NCI-H2029 treated with DMSO at 0.1 percent for 48 hours (cell line): ENCODE measurements at places on chromosomes 6 and 20.

DNA sequence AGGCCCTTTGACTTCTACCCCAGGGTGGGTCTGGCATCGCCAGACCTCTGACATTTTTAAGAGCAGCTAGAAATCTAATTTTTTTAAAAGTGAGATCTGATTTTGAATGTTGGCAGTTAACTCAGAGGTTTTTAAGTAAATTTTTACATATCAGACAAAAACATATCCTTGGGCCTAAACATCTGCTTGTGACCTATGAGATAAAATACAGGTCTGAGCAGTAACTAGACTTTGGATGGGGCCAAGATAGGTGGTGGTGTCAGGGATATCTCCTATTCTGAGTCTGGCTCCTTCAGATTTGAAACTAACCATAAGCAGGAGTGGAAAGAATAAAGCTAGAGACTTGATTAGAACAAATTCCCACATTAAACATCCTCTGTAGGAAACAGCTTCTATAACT lies 17.6 kb downstream of the RALY start:
- no peak for DNase-seq

DNA sequence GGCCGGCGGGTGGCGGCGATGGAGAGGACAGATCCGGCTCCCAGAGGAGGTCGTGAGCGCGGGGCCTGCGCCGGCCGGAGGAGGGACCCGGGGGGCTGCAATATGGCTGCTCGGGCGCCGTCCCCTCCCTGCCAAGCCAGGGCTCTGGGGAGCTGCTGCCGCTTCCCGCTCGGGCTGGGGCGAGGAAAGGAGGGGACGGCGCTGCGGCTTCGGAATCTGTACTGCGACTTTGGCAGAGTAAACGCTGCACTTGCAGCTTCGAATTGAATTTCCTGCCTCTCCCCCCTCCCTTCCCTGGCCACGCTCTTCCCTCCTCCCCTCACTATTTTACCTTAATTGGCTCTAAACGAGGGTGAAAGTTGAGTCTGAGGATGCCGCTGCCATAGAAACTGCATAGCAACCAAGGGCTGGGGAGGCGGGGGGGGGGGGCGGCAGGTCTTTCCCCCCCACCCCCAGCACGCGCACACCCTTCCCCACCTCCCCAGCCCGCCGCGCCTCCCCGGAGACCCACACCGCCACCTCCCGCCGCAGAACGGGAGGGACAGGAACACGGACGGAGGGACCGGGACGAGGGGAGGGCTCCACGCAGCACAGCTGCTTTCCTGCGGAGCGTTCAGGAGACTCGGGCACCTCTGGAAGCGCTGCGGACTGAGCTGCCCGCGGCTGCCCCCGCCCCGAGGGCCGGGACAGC lies 93.9 kb downstream of the RNASET2 start:
- peak; percentile 16 for DNase-seq

- DNase-seq: no peak
Measured at GRCh38 chr6:113630738-113631535, 226.2 kb upstream of the MARCKS start.

DNA sequence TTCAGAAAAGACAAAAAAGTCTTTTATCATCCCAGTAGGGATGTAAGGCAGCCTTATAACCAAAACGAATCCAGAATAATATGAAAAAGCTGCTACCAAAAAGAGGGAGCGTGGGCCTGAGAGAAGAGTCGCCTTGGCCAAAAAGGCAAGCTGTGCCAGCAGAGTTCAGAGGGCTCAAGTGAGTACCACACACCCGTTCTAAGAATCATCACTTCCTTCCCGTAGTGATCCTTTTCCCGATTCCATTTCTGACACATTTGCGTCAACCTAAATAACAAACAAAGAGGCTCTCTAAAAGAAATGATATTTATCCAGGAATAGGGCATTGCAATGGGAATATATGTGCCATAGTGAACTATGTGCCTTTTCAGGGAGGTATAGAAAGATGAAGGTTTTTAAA lies 3.8 kb upstream of the TMEM181 start:
- no peak for DNase-seq

DNA sequence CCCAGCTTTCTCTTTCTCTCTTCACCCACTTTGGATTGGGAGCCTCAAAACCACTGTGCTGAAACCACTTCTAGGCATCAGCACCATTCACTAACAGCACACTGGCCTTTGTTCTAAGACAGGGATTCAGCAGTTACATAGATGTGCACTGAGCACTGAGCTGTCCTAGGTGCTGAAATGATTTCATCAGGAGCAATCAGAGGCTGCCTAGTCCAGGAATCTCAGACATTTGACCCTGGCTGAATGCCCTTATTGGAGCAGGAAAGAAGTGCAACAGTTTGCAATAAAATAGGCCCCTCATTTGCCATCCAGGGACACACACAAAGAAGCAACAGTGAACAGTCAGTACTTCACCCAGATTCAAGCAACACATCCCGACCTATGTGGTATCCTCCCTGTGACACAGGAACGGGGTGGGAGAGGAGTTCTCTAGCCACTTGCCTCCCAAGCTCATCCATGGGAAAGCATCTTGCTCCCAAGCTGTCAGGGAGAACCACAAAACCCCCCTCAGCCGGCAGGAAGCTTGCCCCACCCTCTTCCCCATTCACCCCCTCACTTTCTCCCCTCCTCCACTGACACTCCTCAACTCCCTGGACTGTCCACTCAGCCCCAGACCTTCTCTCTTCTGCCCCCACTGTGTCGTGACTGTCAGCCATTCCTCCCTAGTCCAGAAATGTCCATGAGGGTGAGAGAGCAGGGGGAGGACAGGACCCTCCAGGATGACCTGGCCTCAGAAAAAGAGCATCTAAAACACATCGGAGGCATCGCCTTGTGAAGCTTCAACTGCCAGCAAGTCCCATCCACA lies 304.4 kb downstream of the PREX1 start:
- DNase-seq: no peak

DNA sequence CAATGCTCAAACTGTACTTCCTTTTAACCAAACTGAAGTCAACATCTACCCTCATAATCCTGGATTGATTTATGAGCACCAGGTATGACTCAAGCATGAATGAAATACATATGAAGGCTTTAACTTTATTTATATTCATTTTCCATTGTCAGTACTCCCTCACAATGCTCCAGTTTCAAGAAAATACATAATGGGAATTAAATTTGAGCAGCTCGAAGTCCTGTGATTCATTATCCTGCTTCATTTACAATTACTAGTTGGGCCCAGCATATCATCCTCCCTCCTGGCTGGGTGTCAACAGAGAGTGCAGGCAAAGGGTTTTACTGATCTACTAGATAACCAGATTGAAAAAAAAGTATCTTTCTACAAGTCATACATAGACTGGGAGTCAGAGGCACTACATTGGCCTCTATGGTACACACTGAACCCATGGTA lies 10.1 kb downstream of the SAMHD1 start:
- DNase-seq: no peak

- no peak for DNase-seq
Measured at GRCh38 chr20:58492074-58492718, 23.0 kb downstream of the APCDD1L start.

DNA sequence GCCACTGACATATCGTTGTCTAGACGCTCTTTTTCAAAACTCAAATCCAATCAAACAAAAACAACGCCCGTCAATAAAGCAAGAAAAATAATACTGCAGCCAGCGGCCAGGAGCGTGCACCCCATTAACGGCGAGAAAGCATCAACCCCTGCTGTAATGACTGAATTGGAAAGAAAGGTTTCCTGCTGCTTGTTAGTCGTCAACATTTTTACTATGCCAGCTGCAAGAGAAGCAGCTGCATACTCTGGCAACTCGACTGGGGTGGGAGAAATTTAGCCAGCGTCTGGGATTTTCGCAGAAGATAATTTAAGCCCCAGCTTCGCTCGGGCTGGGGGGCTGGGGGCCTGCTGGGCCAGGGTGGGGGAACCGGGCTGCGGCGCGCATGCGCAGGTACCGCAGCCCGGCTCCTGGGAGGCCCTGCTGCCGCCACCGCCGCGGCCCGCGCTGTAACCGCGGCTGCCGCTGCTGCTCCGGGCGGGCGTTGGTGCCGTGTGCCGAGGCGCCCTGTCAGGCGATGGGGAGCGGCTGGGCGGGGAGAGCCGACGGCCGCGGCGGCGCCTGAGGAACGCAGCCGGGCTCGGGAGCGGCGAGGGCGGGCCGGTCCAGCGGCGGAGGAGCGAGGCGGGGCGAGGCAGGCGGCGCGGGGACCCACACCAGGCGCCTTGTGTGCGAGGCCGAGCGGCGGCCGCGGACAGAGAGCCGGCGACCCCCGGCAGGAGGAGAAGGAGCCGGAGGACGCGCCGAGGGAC lies 732 bp upstream of the STXBP5 start:
- no peak for DNase-seq

- DNase-seq: no peak
Measured at GRCh38 chr20:56222945-56223344, 25.6 kb upstream of the MC3R start.

DNA sequence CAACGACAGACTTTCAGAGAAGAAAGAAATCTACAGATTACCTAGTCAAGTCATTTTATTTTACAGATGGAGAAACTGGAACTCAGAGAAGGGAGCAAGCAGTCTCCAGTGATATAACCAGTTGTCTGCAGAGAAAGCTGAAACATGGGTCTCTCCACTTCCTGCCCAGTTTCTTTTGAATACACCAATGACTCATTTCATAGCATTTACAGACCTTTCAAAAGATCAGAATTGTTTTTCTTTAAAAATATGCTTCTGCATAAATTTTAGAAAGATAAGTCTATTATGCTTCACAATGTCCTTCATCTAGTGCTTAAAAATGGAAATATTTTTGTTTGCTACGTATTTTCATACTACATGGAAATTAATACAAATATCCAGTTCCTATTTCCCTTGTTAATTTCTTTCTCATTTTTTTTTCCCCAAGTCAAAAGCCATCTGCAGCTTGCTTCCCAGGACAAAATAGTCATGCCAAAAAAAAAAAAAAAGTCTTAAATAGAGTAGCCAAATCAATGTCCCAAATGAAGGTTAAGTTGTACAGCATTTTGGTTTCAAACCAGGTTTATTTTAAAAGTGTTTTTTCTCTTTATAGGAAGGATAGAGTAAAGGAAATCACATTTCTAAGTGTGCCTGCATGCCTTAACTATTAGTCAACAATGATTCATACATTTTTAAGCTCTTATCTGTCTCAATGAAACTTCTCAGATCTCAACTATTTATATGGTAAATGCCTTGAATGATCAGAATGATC lies 36.9 kb downstream of the ARHGAP18 start:
- no peak for DNase-seq

DNA sequence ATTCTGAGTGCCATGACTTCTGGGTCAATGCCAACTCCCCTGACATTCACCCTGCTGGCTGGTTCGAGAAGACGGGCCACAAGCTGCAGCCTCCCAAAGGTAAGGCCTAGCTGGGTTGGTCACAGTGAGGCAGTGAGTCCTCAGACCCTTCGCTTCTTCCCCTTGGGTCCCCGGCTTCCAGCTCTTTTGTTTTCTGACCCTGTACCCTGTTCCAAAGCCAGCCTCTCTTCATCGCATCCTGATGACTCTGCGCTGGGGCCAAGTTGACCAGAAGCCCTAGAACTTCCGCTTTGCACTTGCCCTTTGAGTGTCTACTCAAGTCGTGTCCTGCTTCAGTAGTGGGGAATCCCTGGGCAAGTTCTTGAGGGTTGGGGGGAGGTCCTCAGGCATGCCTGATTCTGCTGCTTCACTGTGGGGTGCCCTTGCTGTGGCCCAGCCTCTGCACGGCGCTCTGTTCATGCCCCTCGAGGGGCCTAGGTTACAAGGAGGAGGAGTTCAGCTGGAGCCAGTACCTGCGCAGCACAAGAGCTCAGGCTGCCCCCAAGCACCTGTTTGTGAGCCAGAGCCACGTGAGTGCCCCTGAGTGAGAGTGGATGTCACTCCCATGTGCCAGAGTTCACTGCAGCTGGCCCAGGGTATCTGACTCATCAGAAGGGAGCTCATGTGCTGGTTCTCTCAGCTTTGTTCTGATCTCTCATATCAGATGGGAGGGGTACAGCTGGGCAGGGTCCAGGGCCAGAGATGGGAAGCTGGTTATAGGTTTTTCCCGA lies 23.0 kb downstream of the L3MBTL1 start:
- no peak for DNase-seq

DNA sequence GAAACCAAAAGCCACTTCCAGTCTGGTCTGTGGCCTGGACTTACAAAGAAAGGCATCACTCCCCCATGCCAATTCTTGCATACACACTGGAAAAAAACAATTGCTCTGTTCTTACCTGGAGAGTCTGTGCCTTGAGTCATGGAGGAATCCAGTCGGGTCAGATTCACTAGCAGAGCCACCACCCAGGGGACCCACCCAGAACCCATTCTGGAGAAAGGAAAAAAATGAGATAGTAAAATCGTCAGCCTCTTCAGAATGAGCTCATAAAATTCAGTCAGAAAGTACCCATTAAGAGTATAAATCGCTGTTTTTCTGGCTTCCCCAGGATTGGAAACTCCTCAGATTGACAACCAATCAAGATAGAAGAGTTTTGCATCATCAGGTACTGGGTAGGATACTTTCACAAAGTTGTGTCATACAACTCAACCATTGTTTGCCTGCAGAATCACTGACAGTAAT lies at the start of gene HLA-DOB:
HLA-DOB (minus strand) TSS at position 257 of the 459 bp plus-strand sequence; CDS start at position 206, 51 bp downstream.
- DNase-seq: no peak

- DNase-seq: no peak
Measured at GRCh38 chr20:17377231-17377630, 150.4 kb downstream of the PCSK2 start.

GRCh38 chr20:50654904-50655303 lies 36.4 kb downstream of the RIPOR3 start:
- DNase-seq: no peak

DNA sequence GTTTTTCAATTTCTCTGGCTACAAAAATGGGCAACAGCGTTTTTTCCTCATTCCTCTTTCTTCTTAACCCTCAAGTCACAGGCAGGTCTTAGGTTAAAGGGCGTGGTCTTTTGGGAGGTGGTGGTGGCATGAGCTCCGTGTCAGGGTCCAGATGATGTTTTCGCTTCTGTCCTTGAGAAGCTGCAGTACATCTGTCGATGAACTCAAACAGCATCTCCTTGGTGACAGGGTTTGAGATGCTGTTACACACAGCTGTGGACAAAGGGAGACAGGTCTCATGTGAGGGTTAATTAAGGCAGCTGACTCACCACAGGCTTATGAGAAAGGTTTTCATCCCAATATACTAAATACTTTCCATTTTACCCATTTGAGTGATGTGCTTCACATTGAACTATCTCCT lies 350.8 kb downstream of the RNGTT start:
- no peak for DNase-seq

DNA sequence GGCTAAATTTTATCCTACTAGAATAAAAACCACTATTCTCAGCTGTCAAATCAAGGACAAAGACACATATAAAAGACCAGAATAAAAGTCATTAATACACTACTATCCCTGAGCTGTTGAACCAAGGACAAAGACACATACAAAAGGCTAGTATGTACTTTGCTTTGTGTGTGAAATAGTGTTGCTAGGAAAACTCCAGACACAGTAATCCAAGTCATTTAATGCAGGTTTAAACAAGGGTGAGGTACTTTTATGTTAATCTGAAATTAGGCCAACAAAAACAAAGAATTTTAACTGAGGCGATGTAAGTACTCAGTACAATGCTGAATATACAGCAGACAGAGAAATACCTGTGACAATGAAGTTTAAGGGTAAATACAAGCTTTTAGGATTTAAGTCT lies 18.9 kb downstream of the GCLC start:
- no peak for DNase-seq

DNA sequence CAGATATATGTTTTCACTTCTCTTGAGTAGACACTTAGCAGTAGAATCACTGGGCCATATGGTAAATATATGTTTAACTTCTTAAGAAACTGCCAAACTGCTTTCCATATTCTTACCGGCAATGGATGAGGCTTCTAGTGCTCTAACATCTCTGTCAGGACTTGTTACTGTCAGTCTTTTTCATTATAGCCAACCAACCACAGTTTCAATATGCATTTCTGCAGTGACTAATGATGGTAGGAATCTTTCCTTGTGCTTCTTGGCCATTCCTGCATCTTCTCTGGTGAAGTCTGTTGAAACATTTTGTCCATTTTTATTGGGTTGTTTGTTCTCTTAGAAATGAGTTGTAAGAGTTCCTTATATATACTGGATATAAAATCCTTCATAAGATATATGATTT lies 66.0 kb upstream of the SYNDIG1 start:
- no peak for DNase-seq
